ENCODE measurements at places on chromosomes 3 and 15.

- no peak for DNase-seq
Observed at GRCh38 chr3:150653110-150653561, 50.0 kb downstream of the SELENOT start.

GRCh38 chr3:10983219-10983916 lies 9.2 kb upstream of the SLC6A1 start:
- peak; percentile 86 for DNase-seq

DNA sequence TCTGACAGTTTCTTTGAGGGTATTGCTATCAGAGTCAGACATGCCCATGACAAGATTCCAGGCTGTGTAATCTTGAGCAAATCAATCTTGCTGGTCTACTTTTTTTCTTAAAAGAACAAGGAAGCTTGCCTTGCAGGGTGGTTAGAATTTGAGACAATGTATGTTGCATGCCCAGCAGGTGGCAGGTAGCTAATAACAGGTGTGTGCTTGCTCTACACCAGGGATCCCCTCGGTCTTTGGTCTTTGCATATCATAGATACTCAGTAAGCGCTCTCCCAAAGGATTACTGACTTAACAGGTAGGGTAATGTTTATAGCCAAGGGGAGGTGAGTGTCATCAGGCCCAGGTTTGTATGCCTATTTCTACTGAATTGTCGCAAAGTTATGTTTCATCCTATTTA lies 37.3 kb downstream of the CACNA1D start:
- peak; percentile 62 for DNase-seq

GRCh38 chr15:32825219-32825618 lies 107.4 kb downstream of the GREM1 start:
- DNase-seq: no peak

DNA sequence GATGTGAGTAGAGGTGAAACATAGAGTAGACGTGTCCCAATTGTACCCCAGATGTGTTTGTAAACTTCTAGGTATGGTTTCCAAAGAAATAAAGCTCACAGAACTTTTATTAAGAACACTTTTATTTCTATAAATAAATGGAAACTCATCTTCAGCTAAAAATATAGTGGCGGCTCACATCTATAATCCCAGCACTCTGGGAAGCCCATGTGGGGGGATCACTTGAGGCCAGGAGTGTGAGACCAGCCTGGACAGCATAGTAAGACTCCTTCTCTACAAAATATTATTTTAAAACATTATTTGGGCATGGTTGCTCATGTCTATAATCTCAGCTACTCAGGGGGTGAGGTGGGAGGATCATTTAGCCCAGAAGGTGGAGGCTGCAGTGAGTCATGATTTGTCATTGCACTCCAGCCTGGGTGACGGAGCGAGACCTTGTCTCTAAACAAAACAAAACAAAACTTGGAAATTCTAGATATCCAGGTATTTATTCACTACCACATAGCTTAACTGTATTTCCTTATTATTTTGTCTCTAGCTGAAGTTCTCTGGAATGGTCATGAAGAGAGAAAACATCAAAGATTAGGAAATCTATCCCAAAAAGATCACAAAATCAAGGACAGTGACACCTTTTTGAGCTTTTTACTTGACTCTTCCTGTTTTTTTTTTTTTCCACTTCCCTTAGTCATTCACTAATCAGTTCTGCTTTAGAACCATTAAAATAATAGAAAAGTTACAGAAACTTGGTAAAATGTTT lies 258.1 kb downstream of the TIGIT start:
- no peak for DNase-seq

DNA sequence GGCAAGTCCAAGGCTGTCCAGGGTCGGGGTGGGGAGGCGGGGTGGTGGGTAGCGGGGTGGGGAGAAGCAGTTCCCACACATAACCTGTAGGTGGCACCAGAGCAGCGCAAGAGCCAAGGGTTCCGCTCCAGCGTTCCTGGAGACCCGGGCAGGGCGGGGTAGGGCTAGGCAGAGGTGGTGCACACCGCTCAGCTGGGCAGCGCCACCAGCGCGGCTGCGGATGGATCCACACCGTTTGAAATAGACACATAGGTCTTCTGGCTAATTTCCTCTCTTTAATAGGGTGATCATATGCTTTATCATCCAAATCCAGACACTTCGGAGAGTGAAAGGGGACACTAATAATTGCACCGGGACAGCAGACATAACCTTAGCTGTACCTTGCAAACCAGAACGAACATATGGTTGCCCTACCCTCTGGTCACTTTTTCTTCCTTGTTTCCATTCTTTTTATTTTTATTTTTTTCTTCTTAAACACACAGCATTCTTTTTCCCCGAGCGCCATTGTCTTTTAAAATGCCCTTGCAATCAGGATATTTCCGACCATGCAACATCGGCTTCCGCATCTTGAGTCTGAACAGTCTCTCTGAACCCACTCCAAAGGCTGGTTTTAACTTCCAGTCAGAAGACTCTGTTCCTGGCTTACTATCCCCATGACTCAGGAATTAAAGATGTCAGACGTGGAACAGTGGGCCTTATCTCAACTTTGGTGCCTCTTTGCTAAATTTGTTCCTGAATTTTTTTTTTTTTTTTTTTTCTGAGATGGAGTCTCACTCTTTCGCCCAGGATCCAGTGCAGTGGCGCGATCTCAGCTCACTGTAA lies 12.5 kb upstream of the ZSCAN2 start:
- DNase-seq: peak; percentile 96

GRCh38 chr3:32200992-32201758 lies 37.3 kb upstream of the CMTM8 start:
- no peak for DNase-seq

- DNase-seq: no peak
Observed at GRCh38 chr3:452221-452620, 255.7 kb downstream of the CHL1 start.

- no peak for DNase-seq
Observed at GRCh38 chr3:5465183-5465582, 277.7 kb downstream of the EDEM1 start.

- DNase-seq: no peak
Observed at GRCh38 chr15:48671103-48672022, 25.9 kb upstream of the FBN1 start.

- DNase-seq: no peak
Observed at GRCh38 chr3:36201546-36201945, 178.8 kb upstream of the STAC start.

DNA sequence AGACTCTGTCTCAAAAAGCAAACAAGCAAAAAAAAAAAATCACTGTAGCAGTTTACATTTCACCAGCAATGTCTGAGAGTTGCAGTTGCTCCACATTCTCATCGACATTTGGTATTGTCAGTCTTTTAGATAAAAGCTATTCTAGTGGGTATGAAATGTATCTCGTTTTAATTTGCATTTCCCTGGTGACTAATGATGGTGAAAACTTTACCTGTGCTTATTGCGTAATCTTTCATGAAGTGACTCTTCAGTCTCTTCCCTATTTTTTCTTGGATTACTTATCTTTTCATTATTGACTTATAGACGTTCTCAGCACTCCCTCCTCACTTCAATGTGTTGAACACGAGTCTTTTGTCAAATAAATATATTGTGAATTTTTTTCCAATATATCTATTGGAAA lies 37.2 kb upstream of the CLSTN2 start:
- no peak for DNase-seq

DNA sequence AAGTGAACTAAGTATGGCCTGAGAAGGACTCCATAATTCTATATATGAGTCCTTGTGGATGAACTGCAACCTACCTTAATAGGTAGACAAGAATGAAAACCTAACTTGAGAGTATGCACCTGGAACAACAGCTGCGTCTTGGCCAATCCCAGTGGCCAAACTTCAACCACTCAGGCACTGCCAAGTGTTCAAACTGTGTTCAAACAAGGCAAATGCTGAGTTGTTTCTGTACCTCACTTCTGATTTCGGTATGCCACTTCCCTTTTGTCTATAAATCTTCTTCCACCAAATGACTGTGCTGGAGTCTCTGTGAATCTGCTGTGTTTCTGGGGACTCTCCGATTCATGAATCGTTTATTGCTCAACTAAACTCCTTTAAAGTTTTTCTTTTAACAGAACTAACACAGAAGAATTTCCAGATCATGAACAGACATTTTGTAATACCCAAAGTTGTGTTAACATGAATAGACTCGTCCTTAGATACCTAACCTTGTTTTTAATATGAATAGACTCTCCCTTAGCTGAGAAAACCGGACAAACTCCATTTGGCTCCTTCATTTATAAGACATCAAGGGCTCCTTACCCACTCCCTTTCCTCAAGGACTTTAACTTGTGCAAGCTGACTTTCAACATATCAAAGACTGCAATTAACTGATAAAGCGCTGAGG lies 4.1 kb downstream of the ZNF717 start:
- no peak for DNase-seq

GRCh38 chr3:189001559-189001958 lies 170.2 kb upstream of the TPRG1 start:
- DNase-seq: no peak

- DNase-seq: no peak
Observed at GRCh38 chr15:69577397-69577796, 124.8 kb downstream of the RPLP1 start.
